ENCODE measurements at places on chromosomes 5 and 9. TPM values are rescaled to one million over a fixed set of nuclear protein-coding genes. Genes with fewer than 3 reads are reported as not detected.
A peak's percentile ranks its signal among the peaks of the same experiment; 100 is the strongest.

CAMK4 gene
- total RNA-seq, result 3.5 TPM

PRDM9 gene
- total RNA-seq, result not detected

PCDHB10 gene
- 7.0 TPM for total RNA-seq

GRCh38 chr9:111928359-111928720, 31.7 kb downstream of the UGCG start:
- peak overlapping the region; percentile 21 for H3K27ac ChIP-seq
- H3K4me1 ChIP-seq, result peaks cover 15% of the 10 kb centered on the region
- H3K36me3 ChIP-seq, result peaks cover 41% of the 10 kb centered on the region
- peak; percentile 73 for DNase-seq
- no peaks in the 10 kb centered on the region for H3K27me3 ChIP-seq
